Posterior cingulate gyrus (tissue), 11 donors: ENCODE measurements at places on chromosomes 4 and X.
A peak's percentile ranks its signal among the peaks of the same experiment; 100 is the strongest.

DNA sequence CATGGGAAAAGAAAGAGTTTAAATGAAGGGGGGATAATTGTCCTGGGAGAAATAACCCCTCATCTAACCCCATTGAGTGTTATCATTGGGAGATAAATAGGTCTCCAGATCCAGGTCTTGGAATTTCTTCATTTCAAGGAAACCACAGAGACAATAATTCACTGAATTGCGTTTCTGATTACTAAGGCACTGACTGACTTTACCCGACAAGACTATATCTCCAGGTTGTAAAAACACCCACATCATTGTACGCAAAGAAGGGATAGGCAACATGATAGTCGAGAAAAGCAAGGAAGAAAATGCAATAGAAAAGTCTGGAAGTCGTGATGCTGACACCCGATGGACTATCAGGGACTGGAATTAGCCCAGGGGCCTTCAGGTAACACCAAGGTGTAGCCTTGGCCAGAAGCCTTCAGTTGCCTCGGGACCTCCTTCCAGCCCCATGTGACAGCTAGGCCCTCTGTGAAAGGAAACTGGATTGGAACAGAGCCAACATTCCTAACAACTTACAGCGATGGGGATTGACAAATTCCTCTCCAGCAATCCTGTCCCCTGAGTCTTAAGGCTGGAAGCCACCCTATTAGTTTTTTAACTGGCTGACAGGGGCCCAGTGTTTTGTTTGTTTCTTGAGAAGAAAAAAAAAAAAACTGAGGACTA lies 46.5 kb upstream of the RAB9B start:
- DNase-seq: no peak

DNA sequence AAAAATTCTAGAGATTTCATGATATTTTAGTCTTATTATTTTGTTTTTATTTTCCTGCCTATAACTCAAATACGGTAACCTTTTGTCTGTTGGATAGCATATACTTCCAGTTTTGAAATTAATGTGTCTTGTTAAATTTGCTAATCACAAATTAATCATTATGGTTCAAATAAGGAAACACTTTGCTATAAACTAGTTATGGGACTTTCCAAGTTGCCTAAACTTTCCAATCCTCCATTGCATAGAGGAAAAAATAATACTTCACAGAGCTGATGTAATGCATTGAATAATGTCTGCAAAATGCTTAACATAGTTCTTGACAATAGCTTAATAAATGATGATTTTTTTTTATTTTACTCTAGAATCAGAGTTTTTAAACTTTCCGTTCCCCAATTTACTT lies 4.7 kb downstream of the GUCY1B1 start:
- no peak for DNase-seq

DNA sequence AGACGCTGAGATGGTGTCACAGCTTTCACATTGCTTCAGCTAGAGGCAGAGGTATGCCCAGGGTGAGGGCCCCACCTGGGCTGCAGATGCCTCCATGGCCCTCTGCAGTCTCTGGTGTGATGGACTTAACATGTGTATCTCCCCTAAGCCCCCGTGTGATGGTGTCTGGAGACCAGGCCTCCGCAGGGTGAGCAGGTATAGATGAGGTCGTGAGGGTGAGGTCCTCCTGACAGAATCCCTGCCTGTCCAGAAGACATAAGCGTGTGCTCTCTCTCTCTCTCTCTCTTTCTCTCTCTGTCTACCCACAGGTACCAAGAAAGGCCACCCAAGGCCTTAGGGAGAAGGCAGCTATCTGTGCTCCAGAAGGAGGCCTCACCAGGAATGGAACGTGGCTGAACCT lies 50.9 kb downstream of the CPZ start:
- DNase-seq: no peak

GRCh38 chrX:78650906-78651437 lies 8.2 kb downstream of the RTL3 start:
- DNase-seq: no peak

GRCh38 chr4:139229534-139230039 lies 50.4 kb downstream of the MGARP start:
- DNase-seq: no peak

DNA sequence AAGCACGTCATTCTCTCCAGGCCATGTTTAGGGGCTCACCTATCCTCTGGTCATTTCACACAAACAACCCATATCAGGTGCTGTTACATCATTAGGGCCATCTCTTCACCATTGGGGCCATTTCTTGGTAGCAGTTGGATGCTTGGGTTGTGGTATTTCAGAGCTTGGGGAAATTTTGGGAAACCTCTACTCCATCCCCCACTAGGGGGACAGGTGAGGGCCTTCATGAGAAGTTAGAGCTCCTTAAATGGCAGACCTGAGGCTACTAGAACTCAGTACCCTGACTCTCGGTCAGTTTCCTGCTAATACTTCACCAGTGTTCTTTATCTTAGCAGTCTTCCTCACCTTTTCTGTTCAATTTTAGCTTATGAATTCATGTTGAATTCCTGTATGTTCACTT lies 50.2 kb downstream of the ZNF827 start:
- DNase-seq: no peak

DNA sequence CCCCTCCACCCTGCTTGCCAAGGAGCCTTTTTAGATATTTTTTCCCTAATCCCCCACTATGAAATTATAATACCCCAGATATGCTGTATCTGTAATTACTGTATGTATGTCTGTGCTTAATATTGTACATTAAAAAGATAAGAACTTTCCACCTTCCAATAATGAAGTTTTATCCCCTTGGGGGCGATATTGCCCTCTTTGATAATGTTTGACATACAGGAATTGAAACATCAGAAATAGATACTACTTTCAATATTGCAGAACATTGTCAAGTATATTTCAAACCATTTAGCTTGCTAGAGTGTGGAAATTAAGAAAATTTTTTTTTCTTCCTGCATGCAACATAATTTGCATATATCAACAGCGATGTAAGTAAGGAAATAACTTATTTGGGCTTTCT lies 58.9 kb downstream of the NAF1 start:
- DNase-seq: no peak

- no peak for DNase-seq
These were observed 299.0 kb downstream of the RAPGEF2 start for GRCh38 chr4:159401791-159402380.

GRCh38 chrX:146581981-146582712 lies 227.4 kb upstream of the CXorf51B start:
- DNase-seq: peak; percentile 52

DNA sequence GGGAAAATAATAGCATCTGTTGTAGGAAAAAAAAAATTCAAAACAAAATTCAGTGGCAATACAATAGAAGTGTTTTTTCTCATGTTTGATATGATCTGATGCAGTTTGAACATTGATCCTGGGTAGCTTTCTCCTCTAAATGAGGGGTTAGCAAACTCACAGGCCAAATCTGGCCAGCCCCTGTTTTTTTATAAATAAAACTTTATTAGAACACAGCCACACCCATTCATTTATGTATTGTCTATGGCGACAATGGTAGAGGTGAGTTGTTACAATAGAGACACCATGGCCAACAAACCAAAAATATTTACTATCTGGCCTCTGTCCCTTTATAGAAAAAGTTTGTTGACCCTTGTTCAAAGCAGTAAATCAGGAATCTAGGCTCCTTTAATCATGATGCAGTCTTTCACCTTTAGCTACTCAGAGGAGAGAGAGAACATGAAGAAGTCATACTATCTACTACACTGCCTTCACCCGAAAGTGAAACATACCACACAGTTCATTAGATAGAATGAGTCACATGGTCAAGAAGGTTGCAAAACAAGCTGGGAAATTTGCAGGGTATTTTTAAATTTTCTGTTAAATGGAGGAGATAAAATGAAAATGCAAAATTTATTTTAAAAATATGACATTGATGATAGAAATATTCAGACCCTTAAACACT lies 186.6 kb upstream of the MAOA start:
- DNase-seq: no peak

DNA sequence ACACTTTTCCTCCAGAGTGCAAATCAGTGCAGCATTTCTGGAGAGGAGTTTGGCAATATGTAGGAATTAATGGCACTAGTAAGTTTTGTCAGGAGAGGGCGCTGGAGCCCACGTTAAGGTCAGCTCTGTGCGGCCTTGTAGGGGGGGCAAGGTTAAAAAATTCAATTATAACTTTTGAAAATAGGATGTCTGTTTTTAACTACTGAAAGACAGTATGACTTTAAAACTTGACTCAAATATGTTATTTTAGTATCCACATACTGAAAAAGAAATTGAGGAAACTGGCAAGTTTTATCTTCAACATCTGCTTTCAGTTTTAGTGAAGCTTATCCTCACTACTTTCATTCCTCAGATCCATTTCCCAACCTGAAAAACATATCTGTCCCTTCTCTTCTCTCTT lies 30.9 kb upstream of the HSD17B13 start:
- DNase-seq: no peak

- no peak for DNase-seq
These were observed 25.2 kb upstream of the ASMTL start for GRCh38 chrX:1477801-1478458.

DNA sequence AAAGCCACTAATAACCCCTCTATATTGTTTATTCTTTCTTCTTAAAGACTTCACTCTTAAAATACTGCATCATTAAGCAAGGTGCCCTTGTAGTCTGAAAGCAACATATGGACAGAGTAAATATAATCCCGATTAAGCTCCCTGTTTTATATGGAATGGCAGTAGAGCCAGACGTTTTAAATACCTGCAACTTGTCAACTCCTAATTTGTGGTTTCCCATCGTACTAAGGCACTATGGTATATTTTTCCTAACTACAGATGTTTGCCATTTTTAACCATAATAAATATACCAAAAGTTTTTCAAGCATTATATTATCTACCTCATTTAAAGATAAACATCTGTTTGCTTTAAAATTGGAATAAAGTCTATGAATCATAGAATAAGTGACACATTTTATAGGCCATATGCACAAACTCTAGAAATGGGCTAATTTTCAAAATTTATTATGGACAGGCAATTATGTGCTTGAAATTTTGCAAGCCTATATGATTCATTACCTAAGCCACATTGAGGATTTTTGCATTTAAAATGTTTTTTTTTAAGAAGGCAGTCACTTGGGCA lies 194.6 kb downstream of the FRMPD4 start:
- no peak for DNase-seq

DNA sequence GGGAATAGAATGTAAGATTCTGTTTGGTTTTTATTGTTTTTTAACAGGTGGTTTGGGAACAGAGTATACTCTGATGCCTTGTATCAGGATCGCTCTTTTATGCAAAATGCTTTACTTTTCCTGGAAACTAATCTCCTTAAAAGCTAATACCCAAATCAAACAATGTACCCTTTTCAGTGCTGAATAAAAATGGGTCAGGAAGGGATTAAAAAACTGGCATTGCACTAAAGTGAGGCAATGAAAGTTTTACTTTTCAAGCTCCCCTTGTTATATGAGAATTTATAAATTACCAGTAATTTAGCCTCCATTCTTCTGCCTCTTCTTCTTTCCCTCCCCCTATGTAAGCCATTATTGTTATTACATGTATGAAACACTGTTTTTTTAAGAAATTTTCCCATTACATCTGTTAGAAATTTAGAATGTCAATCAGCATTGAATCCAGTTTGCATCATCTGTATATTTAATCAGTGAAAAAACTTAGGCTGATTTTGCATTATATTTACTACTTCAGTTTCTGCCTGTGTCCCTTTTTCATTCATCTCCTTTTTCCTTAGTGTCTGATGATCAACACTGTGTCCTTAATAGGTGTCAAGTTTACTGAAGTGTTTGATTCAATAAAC lies 89.7 kb upstream of the NPNT start:
- DNase-seq: no peak

GRCh38 chr4:21209860-21210259 lies 509.6 kb downstream of the PACRGL start:
- no peak for DNase-seq

DNA sequence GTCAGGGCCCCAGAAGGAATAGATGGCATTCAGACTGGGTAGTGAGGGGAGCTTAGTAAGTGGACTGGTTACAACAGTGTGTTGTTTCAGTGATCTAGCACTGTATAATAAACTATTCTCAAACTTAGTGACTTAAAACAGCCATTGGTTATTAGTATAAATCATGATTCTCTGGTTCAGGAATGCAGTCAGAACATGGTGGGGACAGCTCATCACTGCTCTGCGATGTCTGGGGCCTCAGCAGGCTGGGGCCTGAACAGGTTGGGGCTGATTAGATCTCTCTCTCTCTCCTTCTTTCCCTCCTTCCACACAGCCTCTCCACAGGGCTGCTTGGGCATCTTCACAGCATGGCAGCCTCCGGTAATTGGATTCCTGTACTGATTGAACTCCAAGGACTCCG lies 160.4 kb downstream of the GATB start:
- no peak for DNase-seq

DNA sequence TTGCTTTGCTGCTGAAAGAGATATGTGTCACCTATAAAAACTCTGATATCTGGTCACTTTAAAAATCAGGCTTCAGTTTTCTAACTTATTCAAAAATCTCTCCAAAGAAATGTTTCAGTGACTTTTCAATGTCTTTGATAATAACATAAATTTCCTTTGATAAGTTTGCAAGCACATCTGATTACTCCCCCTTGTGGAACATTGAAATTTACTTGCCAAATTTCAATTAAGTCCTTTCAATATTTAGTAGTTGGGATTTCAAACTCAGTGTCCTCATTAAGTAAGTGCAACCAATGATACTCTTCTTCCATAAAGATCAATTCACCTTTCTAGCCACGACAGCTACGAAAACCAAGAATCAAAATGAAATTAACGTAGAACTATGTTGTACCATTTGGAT lies 151.3 kb upstream of the FAM47C start:
- DNase-seq: no peak

DNA sequence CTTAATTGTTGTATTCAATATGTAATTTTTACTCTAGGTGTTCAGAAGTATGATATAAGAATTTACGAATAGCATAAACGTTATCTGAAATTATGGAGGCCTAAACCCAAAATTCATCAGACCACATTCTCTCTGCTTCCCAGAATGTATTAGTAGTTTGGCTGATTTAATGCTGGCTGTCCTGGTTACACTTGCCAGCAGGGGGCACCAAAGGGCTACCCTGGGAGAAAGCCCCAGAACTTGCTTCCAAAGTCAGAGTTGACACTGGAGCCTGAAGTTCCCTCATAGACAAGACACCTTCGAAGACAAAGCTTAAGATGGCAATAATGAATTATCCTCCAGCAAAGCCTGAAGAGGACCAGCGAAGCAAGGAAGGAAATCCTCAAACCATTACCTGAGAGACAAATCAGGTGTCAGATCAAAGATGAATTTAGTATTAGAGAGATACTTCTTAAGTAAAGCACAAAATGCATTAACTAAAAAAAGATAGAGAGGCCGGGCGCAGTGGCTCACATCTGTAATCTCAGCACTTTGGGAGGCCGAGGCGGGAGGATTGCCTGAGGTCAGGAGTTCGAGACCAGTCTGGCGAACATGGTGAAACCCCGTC lies 11.3 kb upstream of the ANOS1 start:
- DNase-seq: peak; percentile 79

DNA sequence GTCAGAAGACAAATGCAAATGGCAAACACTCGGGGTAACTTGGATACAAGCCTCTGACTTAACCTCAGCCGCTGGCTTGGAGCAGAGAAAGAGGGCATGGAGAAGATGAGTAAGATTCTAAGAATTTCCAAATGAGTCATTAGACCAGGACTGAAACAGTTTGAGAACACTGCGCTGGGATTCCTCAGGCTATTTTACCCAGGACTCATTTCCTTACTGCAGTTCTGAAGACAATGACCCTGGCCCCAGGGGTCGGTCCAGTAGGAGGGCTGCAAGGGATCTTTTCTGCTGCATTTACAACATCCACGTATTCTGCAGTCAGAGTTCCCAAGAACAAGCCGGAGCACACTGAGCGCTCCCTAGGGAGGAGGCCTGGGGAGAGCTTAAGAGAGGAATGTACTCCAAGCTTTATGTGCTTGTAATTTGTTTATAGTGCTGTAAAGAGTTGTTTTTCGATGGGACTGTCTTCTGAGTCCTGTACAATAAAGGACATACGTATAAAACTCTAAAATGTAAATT lies 27.3 kb upstream of the SORBS2 start:
- DNase-seq: no peak
